Stimulated activated CD8-positive, alpha-beta memory T cell treated with anti-CD3 and anti-CD28 coated beads, Interleukin-15, amount 100 ng/mL, for 1 hour (primary cell): ENCODE measurements at places on chromosomes 12 and 14.

- no peak for DNase-seq
Measured at GRCh38 chr12:3456809-3457208, 34.2 kb upstream of the PRMT8 start.

DNA sequence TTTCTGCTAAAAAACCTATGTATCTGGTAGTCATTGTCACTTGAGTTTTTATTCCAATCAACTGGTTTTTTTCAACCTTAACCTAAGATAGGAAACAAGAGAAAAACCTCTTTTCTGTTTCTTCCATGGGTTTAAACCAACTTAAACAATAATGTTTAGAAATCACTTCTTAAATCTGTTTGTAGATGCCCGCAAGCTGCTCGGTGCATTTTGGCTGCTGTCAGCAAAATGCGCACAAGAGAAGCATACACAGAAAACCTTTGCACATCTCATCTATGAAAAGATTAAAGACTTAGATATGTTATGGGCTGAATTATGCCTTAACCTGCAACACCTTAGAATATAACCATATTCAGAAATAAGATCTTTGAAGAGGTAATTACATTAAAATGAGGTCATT is 299.8 kb downstream of the ITPR2 start:
- DNase-seq: no peak

DNA sequence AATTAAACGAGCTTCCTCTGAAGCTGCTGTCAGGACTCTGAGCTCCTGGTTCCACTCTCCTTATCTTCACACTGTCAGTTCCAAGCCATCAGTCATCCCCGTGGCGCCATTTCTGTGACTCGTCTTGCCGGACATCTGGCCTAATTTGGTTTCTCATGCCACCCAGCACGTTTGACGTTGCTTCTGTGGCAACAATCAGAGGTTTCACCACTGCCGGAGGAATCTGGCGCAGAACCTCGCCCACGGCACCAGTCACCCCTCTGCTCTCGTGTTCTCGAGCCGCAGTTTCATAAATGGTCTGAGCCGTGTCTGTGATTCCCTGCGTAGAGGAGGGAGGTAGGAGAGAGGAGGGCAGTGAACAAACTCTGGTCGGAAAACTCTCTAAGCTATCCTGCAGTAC is 29.7 kb downstream of the BDKRB1 start:
- no peak for DNase-seq

DNA sequence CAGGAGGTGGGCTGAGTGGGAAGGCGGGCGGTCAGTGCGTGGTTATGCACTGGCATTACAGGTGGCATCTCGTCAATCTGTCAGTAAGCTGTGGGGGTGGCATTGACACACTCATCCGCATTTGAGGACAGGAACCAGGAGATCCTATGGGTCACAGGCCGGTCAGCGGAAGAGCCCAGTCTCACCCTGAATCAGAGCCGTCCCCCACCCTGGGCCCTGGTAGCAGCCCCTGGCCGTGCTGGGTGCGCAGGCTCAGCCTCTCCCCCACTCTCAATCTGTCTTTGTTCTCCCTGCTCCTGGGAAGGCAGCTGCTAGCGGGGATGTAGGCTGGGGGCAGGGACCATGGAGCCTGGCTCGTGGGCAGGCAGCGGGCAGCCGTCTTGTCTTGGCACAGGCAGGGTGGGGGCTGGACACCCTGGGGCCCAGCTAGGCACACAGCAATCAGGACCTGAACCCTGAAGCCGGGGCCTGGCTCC is 5.1 kb downstream of the INF2 start:
- DNase-seq: no peak

- DNase-seq: no peak
Measured at GRCh38 chr12:41701943-41702601, 442.6 kb downstream of the GXYLT1 start.

DNA sequence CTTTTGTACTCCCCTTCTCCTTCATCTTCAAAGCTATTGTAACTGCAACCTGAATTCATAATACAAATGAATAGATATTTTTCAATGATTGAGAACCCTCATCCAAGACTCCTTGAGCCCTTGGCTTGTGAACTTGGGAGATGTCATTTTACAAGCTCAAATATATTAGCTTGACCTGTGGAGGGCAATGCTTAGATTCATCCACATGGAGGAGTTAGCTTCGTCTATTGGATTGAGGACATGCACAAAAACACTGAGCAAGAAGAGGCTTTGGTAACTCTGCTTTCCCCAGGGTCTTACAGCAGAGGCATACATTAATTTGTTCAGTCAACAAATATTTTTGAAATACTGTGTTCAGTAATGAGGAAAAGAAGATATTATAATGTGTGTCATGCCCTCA is 101.1 kb downstream of the OTOGL start:
- DNase-seq: no peak

- no peak for DNase-seq
Measured at GRCh38 chr12:94071258-94071657, 77.1 kb upstream of the PLXNC1 start.

DNA sequence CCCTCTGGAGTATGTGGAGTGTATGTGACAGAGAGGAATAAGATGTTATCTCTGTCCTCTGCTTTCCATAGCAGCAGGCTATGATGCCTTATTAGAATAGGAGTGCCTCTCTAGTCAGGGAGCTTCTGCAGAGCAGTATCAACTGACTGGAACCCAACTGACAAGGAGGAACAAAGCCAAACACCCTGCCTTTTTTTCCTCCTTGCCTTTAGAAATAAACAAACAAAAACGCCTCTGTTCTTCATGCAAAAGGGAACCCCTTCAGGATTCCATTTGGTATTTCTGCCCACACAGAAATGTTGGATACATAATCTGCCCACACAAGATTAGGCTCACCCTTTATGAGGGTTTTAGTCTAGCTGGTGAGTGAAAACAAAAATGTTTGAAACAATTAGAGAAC is 50.3 kb downstream of the VRK1 start:
- no peak for DNase-seq

DNA sequence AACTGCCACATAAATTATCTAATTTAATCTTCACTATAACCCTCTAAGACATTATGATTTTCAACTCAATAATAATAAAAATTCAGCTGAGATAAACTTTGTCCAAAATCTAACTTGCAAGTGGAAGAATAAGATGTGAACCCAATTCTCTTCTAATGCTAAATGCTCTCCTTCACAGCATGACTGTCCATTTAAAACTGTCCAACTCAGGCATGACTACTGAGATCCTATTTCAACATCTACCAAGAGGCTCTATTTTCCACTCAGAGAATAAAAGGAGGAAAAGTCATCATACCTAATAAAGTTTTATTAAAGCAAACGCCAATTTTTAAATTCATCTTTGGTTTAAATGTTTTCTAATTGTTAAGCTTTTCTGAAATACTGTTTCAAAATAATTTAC is 183.6 kb downstream of the MED13L start:
- no peak for DNase-seq

DNA sequence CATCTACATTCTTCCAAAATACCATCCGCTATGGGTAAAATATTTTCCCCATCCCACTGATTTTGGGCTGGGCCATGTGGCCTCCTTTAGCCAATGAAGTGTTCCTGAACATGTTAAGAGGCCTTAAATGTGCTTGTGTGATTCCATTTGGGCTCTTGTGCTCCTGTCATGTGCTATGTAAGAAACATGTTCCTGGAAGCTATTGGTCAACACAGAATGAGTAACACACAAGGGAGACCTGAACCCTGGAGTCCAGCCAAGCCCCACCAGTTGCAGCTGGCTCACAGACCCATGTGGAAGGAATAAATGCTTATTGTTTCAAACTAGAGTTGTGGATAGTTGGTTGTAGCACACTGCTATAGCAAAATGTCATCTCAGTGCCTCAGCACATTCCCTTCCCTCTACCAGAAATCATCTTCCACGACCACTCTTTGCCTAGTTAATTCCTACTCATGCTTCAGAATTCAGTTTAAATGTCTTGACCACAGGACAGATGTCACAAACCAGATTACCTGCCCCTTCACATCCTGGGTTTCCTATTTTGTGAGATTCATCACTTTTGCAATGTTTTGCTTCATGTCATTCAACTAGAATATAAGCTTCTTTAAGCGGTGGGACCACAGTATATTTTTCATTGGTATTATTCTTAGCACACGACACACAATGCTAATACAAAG is 217.3 kb upstream of the EEA1 start:
- DNase-seq: no peak

DNA sequence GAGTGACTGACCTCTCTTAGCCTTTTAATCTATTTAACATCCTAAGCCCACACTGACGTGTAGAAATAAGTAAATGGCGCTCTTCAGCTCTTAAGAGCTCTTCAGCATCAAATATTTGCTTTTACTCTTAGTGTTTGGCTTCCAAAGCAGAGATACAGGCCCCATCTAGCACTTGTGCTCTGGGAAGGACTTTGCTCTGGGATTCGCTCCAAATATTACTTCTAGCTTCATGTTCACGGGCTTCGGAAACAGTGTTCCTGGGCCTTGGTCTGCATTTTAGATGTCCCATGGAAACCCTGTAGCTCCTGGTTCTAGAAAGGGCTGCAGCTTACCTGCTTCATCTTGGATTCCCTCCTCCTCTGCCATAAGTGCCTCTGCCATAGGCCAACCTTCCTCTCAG is 2.7 kb upstream of the NKX2-8 start:
- no peak for DNase-seq

DNA sequence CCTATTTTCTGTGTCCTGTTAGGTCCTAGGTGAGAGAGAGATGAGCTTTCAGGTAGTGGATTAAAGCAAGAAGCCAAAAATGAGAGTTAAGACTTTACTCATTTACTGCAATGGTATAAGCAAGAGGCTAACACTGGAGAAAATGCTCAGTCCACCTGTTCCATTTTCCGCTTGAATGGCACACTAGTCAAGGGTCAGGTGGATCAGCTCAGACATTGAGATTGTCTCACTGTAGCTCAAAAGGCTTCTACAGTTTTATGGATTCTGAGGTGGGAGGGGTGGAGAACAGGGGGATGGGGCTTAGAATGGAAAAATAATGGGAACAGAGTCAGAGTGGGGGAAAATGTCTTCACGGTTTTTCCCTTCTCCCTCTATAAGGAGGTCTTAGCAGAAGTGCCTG is 57.3 kb upstream of the MUCL1 start:
- DNase-seq: no peak

- DNase-seq: no peak
Measured at GRCh38 chr14:68703093-68703492, 89.8 kb downstream of the ZFP36L1 start.

DNA sequence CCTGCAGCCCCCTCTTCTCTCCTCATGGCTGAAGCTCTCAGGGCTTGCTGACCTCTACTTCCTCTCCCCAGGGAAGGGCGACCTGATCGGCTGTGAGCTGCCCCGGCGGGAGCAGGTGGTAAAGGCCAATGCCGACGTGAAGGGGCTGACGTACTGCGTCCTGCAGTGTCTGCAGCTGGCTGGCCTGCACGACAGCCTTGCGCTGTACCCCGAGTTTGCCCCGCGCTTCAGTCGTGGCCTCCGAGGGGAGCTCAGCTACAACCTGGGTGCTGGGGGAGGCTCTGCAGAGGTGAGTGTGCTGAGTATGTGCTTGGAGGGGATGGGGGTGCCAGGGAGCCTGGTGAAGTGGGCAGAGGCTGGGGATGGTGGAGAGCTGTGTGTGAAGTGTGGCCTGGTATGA is 13.7 kb downstream of the MCRS1 start:
- no peak for DNase-seq

GRCh38 chr12:57626111-57626920 is 6.7 kb downstream of the B4GALNT1 start:
- no peak for DNase-seq

GRCh38 chr14:73007835-73008234 is 19.1 kb downstream of the ZFYVE1 start:
- no peak for DNase-seq

DNA sequence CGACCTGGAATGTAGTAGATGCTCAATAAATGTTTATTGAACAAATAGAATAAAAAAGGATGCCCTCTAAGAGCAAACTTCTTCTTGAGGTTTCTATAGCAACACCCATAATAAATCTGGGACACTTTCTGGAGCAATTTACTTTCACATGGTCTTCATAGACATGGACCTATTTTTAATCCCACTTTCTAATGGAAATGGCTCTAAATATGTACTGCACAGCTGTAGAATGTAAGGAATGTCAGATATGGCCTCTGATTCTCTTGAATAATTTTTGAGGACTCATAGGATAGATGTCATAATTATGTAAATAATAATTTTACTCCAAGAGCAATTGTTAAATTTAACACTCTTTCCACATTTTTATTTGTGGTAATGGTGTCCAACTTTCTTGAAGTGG is 133.5 kb upstream of the DAAM1 start:
- DNase-seq: no peak

DNA sequence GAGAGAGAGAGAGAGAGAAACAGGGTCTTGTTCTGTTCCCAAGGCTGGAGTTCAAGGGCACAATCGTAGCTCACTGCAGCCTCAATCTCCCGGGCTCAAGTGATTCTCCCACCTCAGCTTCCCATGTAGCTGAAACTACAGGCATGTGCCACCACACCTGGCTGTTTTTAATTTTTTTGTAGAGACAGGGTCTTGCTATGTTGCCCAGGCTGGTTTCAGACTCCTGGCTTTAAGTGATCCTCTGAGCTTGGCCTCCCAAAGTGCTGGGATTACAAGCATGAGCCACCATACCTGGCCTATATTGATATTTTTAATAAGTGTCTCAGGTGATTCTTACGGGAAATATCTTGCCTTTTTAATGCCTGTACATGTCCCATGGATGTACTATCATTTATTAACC is 50.9 kb upstream of the STON2 start:
- DNase-seq: no peak

DNA sequence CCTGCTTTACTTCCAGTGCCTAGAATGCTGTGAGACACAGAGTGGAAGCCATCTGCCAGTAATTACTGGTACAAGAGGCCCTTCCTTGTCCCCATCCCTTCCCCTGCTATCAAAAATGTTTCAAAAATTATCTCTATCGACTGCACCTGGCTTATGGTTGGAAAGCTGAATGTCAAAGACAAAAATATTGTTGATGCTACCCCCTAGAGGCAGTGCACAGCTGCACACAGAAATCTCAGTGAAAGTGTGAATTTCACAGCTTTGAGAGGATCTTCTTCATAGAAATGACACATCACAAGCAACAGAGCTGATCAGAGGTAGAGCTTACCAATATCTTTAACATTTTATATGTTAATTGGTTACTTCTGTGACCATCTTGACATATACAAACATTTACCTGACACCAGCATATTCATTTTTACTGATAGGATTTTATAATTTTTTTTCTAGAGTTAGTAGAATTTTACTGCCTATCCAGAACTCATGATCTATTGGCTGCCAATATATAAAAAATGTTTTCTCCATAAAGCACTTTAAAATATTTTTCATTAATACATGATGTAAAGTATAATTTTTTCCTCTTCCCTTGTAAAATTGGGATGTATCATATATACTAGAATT is 138.0 kb downstream of the AACS start:
- DNase-seq: no peak
